ENCODE measurements at places on chromosomes 7 and 10. TPM values are rescaled to one million over a fixed set of nuclear protein-coding genes. Genes with fewer than 3 reads are reported as not detected.

The AMZ1 gene
- 0.43 TPM for polyA plus RNA-seq

The TWIST1 gene
- 7.1 TPM for polyA plus RNA-seq

The C10orf53 gene
- polyA plus RNA-seq, result not detected

The LSM5 gene
- 63.4 TPM for polyA plus RNA-seq

DNA sequence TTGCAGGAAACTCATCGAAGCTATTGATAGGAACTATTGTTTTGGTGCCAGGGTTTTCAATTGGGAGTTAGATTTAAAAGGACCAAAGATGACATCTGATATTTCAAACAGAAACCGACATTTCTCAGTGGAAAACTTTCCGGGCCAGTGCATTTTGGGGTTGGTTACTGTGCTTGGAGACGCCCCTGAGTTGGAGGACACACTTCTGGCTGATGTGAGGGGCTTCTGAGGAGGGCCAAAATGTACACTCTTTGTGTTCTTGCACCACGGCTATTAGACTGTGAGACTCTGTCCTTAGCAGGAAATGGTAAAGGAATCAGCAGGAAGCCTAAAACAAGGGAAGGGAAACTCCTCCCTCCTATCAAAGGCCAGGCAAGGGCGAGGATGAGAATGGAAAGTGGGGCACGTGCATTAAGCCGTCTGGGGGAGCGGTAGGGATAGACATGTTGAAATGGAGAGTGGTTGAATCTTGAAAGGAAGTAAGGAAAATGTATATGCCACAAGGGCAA lies 1.8 kb upstream of the SRGN start:
- no peak for DNase-seq

The ADRA2A gene
- polyA plus RNA-seq, result 2.7 TPM

The TMEM130 gene
- polyA plus RNA-seq, result 4.4 TPM

GRCh38 chr10:13206546-13207443 lies 27.4 kb downstream of the UCMA start:
- peak; percentile 28 for DNase-seq

The CFAP46 gene
- 7.4 TPM for polyA plus RNA-seq

The CRTAC1 gene
- 30.6 TPM for polyA plus RNA-seq

GRCh38 chr10:132542086-132542775 lies 4.6 kb downstream of the INPP5A start:
- no peak for DNase-seq
